ENCODE measurements at places on chromosomes 6 and 20.

DNA sequence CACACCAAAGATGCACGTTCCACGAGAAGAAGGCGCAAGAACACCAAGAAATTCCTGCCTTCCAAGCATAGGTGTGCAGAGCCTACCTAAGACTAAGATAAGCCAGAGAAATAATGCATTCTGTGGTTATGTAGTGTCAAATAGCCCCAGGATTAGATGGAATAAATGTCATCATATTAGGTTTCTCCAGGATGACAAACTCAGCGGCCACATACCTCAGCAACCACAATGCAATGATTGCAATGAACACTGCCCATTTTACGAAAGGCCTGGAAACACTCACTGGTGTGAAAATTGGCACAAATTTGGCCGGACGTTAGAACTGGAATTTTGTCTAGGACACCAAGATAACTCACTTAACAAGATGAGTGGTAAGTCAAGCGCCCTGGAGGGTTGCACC is 129.7 kb downstream of the SLC22A3 start:
- DNase-seq, result no peak

DNA sequence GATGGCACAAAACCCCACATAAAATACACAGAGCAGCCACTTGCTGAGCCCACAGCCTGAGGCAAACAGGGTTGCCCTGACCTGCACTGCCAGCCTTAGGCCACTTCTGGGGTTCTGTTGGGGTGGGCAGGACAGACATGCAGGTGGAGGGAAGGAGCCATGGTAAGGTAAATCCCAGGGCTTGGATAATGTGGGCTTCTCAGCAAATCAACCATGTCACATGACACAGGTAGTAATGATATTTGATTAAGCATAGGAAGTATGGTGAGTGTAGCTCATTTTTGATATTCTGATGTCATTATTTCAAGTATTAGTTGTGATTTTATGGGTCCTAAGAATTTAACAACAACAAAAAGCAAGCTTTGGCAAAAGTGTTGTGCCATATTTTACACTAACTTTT is 124.6 kb downstream of the FOXA2 start:
- DNase-seq, result no peak

DNA sequence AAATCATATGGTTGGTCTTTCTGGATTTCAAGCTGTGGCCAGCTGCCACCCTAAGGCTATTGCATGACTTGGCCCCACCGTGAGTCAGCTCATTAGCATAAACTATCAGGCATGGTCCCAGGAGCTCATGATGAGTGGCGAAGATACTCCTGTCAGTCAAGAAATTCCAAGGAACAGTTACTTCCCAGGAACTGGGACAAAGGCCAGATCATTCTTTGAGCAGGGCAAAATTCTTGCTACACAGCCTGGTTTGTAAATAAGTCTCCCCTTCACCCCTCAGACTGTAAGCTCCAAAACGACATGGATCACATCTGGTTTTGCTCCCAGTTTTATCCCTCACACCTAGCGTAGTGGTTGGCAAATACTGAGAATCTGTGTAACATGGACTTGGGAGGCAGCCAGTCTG is 33.0 kb upstream of the KIAA1586 start:
- DNase-seq, result no peak

- DNase-seq, result no peak
Measured at GRCh38 chr6:122385857-122386612, 13.4 kb upstream of the HSF2 start.
